Tibial nerve (tissue), 4 donors: ENCODE measurements at places on chromosomes 6 and 20. TPM values are rescaled to one million over a fixed set of nuclear protein-coding genes. Genes with fewer than 3 reads are reported as not detected.

XKR7 gene
- not detected for total RNA-seq

DNA sequence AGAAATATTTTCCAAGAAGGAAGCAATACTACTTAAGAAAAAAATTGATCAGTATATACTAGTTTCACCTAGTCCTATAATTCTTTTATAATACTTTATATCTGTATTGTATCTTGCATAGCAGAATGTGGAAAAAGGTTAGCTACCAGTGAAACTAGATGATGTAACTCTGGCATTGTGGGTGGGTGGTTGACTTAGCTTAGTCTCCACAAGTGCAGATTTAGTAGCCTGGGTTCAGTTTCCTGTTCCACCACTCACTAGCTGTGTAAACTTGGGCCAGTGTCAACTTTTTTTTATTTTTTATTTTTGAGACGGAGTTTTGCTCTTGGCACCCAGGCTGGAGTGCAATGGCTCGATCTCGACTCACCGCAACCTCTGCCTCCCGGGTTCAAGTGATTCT, 2.0 kb downstream of the MUC21 start:
- no peak for DNase-seq

DNA sequence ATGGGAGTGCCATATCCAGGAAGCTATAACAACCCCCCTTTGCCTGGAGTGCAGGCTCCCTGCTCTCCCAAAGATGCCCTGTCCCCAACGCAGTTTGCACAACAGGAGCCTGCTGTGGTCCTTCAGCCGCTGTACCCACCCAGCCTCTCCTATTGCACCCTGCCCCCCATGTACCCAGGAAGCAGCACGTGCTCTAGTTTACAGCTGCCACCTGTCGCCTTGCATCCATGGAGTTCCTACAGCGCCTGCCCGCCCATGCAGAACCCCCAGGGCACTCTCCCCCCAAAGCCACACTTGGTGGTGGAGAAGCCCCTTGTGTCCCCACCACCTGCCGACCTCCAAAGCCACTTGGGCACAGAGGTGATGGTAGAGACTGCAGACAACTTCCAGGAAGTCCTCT, 56.7 kb upstream of the TMEM181 start:
- DNase-seq: no peak

- DNase-seq: no peak
These were observed 45.3 kb upstream of the DSN1 start for GRCh38 chr20:36818861-36819260.

DNA sequence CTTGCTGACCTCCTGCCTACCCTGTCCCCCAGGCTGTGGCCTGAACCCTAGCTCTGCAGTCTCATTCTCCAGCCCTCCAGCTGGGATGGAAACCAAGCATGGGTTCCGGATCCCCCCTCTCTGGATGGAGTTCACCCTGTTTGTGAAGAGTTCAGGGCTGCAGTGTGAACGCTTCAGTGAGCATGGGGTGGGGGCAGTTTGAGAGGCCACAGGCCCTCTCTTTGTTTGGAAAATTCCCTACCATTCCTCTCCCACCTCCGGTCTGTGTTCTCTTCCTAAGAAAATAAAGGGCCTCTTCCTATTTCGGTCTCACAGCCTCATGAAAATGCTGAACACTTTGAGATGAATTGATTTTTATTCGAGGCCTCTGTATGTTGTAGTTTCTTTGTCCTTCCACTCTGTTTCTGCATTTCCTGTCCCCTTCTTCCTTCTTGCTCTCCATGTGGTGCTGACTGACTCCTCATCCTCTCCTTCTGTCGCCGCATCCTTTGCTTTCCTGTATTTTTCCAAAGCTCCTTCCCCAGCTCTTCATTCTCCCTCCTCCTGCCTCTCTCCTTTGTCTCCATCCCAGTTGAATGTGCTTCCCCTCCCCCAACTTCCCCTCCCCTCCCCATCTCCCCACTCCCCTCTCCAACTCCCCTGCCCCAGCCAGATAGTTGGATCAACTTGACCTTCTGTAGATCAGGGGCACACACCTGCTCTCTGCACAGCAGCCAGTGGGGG, 2.4 kb upstream of the KCNK5 start:
- no peak for DNase-seq

BTNL2 gene
- not detected for total RNA-seq

- DNase-seq: no peak
These were observed 101.0 kb upstream of the DTNBP1 start for GRCh38 chr6:15763837-15764236.

GRCh38 chr6:13624871-13625288, 9.7 kb downstream of the NOL7 start:
- no peak for DNase-seq

DNA sequence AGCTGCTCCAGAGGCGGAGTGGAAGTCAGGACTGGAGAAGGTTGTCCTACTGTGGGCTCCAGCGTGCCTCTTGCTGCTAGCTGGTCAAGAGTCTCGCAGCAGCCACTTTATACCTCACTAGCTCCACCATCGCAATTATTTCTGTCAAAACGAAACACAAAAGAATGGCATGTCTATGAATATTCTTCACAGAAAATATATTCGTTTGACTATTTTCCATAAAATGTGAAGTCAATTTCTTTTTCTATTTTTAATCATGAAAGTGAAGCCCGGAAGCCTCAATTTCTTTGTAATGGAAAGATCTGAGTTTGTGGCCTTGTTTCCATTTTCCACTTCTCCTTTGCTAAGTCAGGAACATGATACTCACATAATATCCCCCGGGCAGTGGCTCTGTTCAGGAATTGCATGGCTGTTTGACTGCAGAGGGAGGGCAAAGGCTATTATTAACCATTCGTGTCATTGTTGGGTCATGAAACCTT, 51.7 kb downstream of the DTD1 start:
- no peak for DNase-seq

DNA sequence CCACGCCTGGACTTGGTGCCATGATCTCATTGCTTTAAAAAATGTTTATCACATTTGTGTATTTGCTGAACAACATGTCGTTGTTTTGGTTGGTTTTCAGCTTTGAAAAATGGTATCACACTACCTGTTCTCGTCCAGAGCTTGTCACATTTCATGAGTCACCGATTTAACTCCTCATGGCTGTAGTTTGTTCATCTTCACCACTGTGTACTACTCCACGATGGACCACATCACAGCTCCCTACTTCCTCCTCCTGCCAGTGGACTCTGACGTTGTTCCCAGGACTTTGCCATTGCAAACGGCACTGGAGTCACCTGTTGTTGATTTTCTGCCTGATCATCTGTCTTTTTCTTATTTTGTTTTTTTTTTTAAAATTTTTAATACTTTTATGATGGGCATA, 157.7 kb downstream of the ERMARD start:
- DNase-seq: no peak

DNA sequence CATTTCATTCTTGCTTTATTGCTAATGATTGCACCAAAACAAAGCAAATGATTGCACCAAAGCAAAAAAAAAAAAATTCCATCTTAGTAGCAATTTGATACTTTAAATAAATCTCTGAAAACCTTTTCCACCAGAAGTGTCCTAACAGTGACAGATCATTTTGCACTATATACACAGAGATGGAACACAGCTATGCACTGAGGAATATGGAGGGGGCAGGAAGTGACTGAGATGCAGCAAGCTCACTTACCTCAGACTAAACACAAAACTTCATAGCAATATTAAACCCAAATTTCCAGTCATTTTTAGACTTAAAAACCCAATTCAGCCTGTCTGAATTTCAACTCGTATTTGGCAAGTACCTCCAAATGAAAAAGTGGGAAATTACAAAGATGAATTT, 41.2 kb downstream of the HIVEP2 start:
- no peak for DNase-seq

DNA sequence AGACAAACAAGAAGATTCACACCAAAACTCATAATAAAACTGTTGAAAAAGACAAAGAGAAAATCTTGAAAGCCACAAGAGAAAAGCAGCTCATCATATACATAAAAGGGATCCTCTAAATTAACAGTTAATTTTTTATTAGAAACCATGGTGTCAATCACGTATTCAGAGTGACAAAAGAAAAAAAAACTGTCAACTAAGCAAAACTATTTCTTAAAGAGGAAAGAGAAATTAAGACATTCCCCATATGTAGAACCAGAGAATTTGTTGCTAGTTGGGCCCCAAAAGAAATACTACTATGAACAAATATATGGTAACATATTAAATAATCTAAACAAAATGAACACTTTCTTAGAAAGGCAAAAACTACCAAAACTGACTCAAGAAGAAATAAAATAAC, 74.3 kb upstream of the TENT5A start:
- DNase-seq: no peak

COL9A1 gene
- total RNA-seq: 2.3 TPM

DNA sequence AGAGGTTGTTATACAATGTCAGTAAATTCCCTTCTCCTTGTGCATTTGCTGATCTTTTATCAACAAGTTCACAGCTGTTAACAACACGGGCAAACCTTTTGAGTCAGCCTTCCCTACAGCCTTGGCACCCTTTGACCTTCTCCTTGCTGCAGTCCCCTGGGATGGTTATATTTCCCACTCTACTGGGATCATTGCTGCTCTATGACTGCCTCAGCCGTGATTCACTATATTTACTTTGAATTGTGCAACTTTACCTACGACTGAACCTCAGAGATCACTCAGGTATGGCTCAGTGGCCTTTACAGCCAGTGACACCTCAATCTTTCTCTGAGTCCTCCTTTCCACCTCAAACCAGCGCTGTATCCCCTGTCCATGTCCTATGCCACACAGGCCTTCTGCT, 1293.3 kb downstream of the EPHA7 start:
- no peak for DNase-seq

DNA sequence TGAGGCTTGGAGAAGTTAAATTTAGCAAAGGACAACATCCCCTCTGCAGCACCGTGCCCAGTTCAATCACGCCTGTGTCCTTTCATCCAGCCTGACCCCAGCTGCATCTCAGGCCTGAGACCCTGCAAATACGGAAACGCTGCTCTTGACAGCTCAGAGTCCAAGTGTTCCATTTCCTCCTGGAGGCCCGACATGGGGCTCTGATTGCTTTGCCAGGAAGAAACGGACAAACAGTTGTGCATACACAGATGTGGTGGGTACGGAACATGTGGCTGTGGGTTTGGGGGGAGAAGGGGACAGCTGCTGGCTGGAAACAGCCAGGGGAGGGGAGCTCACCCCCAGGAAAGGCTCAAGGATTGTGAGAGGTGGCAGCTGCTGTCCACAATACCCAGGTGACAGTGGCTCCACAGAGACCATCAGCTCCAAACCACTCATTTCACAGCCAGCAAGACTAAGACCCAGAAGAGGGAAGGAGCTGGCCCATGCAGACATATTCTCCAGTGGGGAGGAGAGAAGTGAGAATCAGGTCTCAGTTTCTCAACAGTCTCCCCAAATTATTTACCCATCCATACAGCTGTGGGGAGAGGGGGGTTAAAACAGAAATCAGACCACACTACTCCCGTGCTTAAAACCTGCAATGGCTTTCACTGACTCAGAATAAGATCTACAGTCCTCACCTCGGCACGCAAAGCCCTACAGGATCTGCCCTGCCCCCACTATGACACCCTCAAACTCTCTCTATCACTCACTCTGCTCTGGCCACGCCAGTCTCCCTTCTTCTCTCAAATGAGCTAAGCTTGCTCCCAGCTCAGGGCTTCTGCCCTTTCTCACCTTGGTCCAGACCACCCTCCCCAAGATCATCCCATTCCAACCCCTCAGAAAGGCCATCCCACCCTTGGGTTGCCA, 89.1 kb downstream of the PREX1 start:
- no peak for DNase-seq

DNA sequence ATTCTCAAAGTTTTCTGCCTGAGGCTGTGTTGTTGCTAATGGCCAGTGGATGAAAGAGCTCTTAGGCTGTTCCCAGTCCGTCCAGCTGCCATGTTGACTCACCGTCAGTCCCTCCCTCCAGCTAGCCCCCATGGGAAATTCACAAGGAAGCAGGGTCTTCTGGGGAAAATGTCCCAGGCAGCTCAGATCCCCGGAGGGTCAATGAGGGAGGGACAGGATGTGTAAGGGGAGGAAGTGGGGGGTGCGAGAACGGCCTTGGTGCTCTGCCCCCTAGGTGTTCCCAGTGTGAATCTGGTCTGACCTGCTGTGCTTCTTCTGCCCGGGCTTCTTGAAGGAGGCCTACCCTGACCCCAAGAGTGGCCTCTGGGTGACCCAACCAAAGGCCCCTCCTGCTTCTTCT, 65.9 kb downstream of the CEBPB start:
- DNase-seq: no peak

GRCh38 chr20:59204165-59204894, 40.7 kb downstream of the ZNF831 start:
- no peak for DNase-seq

C6orf58 gene
- not detected for total RNA-seq

DNA sequence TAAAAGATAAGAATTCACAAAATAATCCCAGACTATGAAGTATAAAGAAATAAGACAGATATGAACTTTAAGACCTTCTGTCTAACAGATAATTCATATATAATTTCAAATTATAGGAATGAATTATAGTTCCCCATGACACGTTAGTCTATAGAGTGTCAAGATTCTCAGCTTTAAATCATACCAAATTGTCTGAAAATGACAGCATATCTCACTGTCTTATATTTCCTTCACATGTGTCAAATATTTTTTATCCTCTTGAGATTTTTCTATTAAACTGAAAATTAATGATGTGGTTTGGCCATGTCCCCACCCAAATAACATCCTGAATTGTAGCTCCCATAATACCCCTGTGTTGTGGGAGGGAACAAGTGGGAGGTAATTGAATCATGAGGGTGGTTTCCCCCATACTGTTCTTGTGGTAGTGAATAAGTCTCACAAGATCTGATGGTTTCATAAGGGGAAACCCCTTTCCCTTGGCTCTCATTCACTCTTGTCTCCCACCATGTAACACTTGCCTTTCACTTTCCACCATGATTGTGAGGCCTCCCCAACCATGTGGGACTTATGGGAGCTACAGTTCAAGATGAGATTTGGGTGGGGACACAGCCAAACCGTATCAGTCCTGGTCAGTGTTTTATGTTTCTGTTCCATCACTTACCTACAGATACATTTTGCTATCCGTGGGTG, 825.3 kb upstream of the GJE1 start:
- no peak for DNase-seq

- no peak for DNase-seq
These were observed 12.4 kb upstream of the CSNK2A1 start for GRCh38 chr20:555976-556385.

C6orf15 gene
- total RNA-seq: not detected

DNA sequence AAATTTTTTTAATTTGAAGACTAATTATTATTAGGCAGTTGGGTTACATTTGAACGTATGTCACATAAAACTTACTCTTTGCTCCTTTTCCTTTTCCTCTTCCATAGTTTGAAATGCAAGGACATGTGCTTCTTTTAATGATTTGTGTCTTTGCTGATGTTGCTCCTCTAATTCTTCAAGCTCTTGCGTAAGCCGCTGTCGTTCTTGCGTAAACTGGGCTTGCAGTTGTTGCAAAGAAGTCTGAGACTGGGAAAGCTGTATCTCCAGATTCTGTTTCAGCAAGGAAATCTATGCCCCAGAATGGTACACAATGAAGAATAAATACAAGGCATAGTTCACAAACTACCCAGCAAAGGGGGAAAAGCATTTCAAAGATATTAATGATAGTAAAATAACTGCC, 45.1 kb upstream of the MCM9 start:
- DNase-seq: peak; percentile 25

DNA sequence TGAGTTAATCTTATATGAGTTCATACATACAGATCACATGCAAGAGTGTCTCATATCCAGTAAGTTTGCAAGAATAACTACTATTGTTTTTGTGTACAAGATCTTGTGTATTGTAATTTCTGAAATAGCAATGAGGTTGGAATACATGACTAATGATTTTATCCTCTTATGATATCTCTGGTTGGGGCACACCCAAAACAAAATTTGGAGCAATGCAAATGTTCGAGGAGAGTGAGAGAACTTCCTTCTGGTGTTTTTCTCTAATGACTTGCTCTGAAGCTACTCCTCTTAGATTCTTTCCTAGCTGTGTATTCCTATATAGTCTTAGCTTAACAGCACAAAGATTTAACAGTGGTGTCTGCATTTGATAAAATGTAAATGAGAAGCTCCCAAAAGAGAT, 252.5 kb downstream of the LAMA2 start:
- DNase-seq: no peak
